ENCODE measurements at places on chromosomes 7 and 10.

GRCh38 chr7:149723795-149724495 lies 49.4 kb downstream of the ZNF467 start:
- no peak for DNase-seq

DNA sequence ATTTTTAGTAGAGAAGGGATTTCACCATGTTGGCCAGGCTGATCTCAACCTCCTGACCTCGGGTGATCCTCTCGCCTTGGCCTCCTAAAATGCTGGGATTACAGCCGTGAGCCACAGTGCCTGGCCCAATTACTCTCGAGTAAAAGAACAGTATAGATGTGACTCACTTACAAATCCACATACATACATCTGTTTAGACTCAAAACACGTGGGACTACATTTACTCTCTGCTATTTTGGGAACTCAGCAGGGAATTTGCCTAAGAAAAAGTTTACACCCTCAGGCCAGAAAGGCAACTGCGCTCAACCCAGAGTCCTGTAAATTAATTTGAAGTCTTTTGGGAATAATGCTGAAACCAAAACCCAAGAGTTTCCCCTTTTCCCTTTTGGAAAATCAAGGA lies 289.7 kb downstream of the KLF6 start:
- DNase-seq, result no peak

GRCh38 chr10:89923661-89924060 lies 222.3 kb downstream of the KIF20B start:
- DNase-seq, result no peak

DNA sequence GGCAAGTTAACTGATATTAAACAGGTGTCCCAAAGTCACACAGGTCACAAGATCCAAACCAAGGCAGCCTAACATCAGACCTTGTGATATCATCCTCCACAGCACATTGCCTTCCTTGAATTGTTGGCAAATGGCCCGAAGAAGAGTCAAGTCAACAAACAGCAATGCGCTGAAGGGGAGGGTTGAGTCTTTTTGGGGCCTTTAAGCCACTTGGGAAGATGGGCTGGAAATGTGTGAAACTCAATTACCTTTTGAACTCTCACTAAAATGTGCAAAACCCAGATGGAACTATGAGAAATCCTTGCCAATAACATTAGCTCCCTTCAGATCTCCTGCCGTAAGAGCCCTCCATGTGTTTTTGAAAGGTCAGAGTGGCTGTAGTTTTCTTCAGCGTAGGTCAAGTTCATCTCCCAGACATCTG lies 47.9 kb upstream of the STK17A start:
- no peak for DNase-seq

DNA sequence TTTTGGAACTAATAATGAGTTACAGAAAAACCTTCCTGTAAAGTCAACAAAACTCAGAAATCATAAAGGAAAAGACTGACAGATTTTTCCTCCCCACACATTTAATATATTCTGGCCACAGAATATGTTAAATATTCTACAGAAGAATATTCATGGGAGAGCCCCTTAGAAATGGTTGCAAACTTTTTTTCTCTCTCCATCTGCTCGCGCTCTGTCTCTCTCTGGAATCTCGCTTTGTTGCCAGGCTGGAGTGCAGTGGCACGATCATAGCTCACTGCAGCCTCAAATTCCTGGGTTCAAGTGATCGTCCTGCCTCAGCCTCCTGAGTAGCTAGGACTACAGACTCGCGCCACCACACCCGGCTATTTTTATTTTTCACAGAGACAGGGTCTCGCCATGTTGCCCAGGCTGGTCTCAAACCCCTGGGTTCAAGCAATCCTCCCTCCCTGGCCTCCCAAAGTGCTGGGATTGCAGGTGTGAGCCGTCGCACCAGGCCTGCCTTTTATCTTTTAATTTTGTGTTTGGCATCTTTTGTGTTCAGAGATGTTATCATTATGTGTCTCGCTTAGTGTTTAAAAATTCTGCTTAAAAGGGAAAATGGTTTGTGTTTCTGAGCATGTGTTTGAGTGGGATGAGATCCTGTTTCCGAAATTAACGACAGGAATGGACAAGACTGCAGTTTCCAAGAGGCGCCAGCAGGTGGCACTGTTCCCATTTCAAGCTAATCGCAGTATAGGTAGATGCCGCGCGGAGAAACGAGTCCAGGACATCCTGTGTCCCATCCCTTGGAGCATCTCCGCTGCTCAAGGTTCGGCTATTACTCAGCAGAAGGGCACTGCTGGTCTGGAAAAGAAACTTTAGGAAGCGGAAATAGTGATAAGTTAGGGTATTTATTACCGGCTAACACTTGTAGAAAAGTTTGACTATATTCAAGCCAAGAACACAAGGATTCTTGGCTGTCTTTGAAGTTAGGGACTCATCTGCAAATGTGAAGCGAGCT lies 23.1 kb upstream of the ST7 start:
- peak; percentile 74 for DNase-seq

- DNase-seq, result no peak
These were observed 1290.3 kb downstream of the XPNPEP1 start for GRCh38 chr10:108633046-108633445.

All from right lung (tissue), 10 donors.